Endothelial cell (in vitro differentiated cells): ENCODE measurements at places on chromosomes 12 and 14. TPM values are rescaled to one million over a fixed set of nuclear protein-coding genes. Genes with fewer than 3 reads are reported as not detected.
A peak's percentile ranks its signal among the peaks of the same experiment; 100 is the strongest.

- no peak for DNase-seq
- peaks cover 4% of the 10 kb centered on the region for H3K27me3 ChIP-seq
- peaks cover 3% of the 10 kb centered on the region for H3K36me3 ChIP-seq
- peaks cover 2% of the 10 kb centered on the region for H3K4me1 ChIP-seq
Measured at GRCh38 chr12:110248096-110248447, 33.0 kb upstream of the ATP2A2 start.

Gene TMEM106C
- 41.0 TPM for total RNA-seq

Gene ANGEL1
- 22.6 TPM for total RNA-seq

DNA sequence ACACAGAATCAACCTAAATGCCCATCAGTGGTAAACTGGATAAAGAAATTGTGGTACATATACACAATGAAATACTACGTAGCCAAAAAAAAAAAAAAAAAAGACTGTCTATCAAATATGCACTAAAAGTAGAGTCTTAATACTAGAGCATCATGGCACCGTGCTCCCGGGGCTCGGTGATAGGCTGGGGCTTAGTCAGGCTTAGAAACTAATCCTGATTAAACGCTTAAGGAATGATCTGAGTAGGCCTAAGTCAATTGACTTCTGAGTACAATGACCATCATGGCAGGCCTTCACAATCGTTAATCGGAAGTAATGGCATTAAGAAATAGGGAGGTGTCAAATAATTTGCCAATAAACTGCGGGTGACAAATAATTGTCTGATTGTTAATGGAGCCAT is 9.7 kb downstream of the PLBD1 start:
- H3K4me1 ChIP-seq = peaks cover 23% of the 10 kb centered on the region
- DNase-seq = no peak
- H3K27me3 ChIP-seq = no peaks in the 10 kb centered on the region

DNA sequence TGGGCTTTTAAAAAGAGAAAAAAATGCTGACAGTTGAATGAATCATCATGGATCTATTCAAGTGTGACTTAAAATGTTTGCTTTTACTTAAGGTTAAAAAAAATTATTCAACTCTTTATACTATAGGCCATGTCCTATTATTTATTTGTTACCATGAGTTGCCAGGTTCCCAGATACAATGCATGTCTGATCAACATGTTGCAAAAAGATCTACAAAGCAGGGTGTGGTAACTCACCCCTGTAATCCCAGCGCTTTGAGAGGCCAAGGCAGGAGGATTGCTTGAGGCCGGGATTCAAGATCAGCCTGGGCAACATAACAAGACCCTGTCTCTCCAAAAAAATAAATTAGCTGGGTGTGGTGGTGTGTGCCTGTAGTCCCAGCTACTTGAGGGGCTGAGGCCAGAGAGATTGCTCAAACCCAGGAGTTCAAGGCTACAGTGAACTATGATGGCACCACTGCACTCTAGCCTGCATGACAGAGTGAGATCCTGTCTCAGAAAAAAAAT is 460.8 kb downstream of the BCAT1 start:
- H3K27me3 ChIP-seq = no peaks in the 10 kb centered on the region
- H3K4me1 ChIP-seq = no peaks in the 10 kb centered on the region
- no peaks in the 10 kb centered on the region for H3K36me3 ChIP-seq
- no peak for DNase-seq

GRCh38 chr14:74841230-74842207 is 34.4 kb downstream of the PROX2 start:
- no peaks in the 10 kb centered on the region for H3K36me3 ChIP-seq
- H3K27me3 ChIP-seq = no peaks in the 10 kb centered on the region
- no peak for DNase-seq
- H3K4me3 ChIP-seq = no peak overlapping the region
- no peaks in the 10 kb centered on the region for H3K4me1 ChIP-seq

- DNase-seq = no peak
- no peaks in the 10 kb centered on the region for H3K4me1 ChIP-seq
- no peak overlapping the region for H3K4me3 ChIP-seq
- H3K27me3 ChIP-seq = no peaks in the 10 kb centered on the region
- no peak overlapping the region for H3K27ac ChIP-seq
- H3K36me3 ChIP-seq = no peaks in the 10 kb centered on the region
Measured at GRCh38 chr14:31228533-31228932, 20.9 kb upstream of the HECTD1 start.

DNA sequence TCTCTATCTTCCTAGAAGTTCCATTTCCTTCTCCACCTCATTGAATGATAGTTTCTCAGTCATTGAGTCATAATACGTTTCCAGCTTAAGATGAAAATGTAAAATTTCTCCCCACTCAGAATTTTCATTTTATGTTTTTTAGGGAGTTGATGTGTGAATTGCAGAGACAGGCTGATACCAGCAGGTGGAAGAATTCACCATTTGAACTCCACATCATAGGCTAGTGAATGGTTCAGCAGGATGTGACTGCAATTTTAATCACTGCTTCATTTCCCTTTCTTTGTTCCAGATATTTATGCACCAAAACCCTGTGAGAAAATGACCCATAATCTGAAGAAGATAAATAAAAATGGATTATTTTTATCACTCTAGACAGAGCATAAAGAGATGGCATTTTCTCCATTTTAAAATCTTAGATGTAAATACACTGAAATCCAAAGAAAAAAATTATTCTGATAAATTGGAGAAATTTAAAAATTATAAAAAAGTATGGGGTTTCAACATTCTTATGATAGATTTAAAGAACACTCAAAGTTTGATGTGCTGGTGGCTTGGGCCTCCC is 10.6 kb upstream of the PYGL start:
- H3K4me1 ChIP-seq = no peaks in the 10 kb centered on the region
- no peaks in the 10 kb centered on the region for H3K27me3 ChIP-seq
- H3K27ac ChIP-seq = no peak overlapping the region
- no peak for DNase-seq

Gene MPHOSPH9
- total RNA-seq = 30.1 TPM

GRCh38 chr12:116381744-116382685 is 104.5 kb upstream of the MED13L start:
- peaks cover 3% of the 10 kb centered on the region for H3K27me3 ChIP-seq
- peak; percentile 38 for DNase-seq
- peaks cover 30% of the 10 kb centered on the region for H3K4me1 ChIP-seq
- H3K27ac ChIP-seq = peak overlapping the region; percentile 88
- H3K36me3 ChIP-seq = no peaks in the 10 kb centered on the region
- H3K4me3 ChIP-seq = peak overlapping the region; percentile 79

- H3K27ac ChIP-seq = no peak overlapping the region
- H3K36me3 ChIP-seq = no peaks in the 10 kb centered on the region
- no peaks in the 10 kb centered on the region for H3K27me3 ChIP-seq
- H3K4me3 ChIP-seq = no peak overlapping the region
Measured at GRCh38 chr12:75739912-75740311, 228.5 kb upstream of the KRR1 start.

DNA sequence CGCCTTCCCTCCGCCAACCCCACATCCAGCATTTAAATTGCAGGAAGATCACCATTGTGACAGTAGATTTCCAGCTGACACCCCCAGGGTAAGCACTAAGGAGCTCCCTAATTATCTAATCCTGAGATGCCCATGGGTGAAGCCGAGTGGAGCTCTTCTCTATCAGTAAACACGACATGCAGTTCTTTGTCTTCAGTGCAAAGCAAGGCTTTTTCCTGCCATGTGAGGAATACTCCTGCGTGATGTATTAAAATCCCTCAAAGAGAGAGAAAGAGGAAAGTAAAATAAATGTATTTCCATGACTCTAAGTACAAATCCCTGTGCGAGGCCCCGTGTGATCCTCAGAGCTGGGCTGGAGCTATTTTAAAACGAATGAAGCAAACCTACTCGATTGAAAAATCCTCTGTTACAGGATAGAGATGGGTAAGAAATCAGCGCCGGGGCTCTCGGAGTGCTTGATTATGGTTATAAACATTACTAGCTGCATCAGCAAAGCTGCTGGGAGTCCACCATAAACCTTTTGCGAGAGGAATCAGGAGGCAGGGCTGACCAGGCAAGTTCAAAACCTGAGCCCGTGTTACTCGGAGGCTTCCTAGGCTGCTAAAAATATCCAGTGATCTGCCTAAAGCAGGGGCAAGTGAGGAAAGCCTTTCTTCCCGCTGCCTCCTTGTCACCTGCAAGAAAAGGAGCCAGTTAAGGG is 61.5 kb downstream of the MAP1LC3B2 start:
- H3K27ac ChIP-seq = no peak overlapping the region
- H3K36me3 ChIP-seq = no peaks in the 10 kb centered on the region
- DNase-seq = no peak
- H3K4me1 ChIP-seq = peaks cover 12% of the 10 kb centered on the region

DNA sequence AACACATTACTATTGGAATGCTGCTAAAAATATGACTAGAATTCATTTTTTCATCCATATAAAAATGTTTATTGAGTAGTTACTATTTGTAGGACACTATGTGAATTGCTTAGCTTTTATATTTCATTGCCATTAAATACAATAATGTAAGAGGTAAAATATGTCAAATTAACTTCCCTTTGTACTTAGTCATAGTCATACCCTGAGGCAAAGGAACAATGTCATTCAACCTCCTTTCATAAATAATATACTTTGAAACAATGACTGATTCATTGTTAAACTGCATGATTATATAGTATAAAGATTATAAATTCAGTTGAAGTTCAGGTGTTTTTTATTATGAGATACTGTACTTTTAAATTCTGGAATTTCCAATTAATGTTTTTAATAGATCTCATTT is 105.2 kb downstream of the GARIN6 start:
- H3K4me1 ChIP-seq = no peaks in the 10 kb centered on the region
- DNase-seq = no peak
- no peak overlapping the region for H3K4me3 ChIP-seq
- no peak overlapping the region for H3K27ac ChIP-seq

DNA sequence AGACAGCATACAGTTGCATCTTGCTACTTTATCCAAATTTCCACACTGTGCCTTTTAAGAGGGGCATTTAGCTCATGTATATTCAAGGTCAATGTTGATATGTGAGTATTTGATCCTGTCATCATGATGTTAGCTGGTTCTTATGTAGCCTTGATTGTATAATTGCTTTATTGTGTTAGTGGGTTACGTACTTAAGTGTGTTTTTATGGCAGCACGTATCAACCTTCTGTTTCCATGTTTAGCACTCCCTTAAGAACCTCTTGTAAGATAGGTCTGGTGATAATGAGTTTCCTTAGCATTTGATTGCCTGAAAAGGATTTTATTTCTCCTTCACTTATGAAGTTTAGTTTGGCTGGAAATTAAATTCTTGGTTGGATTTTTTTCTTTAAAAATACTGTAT is 445.2 kb downstream of the NAV3 start:
- H3K4me3 ChIP-seq = no peak overlapping the region
- H3K4me1 ChIP-seq = peaks cover 8% of the 10 kb centered on the region
- no peak for DNase-seq
- H3K27ac ChIP-seq = no peak overlapping the region
- no peaks in the 10 kb centered on the region for H3K36me3 ChIP-seq

- H3K4me3 ChIP-seq = no peak overlapping the region
- H3K36me3 ChIP-seq = peaks cover 5% of the 10 kb centered on the region
- no peak for DNase-seq
- H3K27ac ChIP-seq = no peak overlapping the region
- H3K27me3 ChIP-seq = peaks cover 9% of the 10 kb centered on the region
Measured at GRCh38 chr12:30953257-30953656, 26.7 kb downstream of the TSPAN11 start.

GRCh38 chr12:98955284-98955683 is 310.2 kb downstream of the APAF1 start:
- H3K27me3 ChIP-seq = peaks cover 2% of the 10 kb centered on the region
- no peaks in the 10 kb centered on the region for H3K4me1 ChIP-seq
- H3K4me3 ChIP-seq = no peak overlapping the region
- no peak overlapping the region for H3K27ac ChIP-seq
- DNase-seq = peak; percentile 65

Gene PTPRO
- total RNA-seq = 0.74 TPM

DNA sequence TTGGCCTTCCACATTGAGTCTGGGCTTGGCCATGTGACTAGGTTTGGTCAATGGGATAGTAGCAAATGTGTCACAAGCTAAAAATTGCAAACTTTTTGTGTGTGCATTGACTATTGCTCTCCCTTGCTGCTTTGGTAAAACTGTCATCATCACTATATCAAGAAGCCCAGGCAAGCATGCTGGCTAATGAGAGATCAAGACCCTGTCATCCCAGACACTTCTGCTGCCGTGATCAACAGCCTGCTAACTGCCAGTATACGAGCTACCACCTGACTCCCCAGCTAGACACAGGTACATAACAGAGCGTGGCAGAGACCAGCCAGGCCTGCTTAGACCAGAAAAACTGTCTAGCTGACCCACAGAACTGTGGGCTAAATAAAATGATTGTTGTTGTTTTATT is 456.7 kb upstream of the DCN start:
- H3K27me3 ChIP-seq = peaks cover 5% of the 10 kb centered on the region
- H3K27ac ChIP-seq = no peak overlapping the region
- no peaks in the 10 kb centered on the region for H3K4me1 ChIP-seq
- no peak overlapping the region for H3K4me3 ChIP-seq
- no peak for DNase-seq

- H3K4me1 ChIP-seq = peaks cover 63% of the 10 kb centered on the region
- H3K4me3 ChIP-seq = no peak overlapping the region
- H3K27ac ChIP-seq = no peak overlapping the region
- peaks cover 15% of the 10 kb centered on the region for H3K36me3 ChIP-seq
Measured at GRCh38 chr14:69692594-69692993, 74.3 kb upstream of the SRSF5 start.

GRCh38 chr12:116314477-116314876 is 37.0 kb upstream of the MED13L start:
- H3K4me3 ChIP-seq = no peak overlapping the region
- no peaks in the 10 kb centered on the region for H3K4me1 ChIP-seq
- no peak overlapping the region for H3K27ac ChIP-seq
- no peak for DNase-seq

DNA sequence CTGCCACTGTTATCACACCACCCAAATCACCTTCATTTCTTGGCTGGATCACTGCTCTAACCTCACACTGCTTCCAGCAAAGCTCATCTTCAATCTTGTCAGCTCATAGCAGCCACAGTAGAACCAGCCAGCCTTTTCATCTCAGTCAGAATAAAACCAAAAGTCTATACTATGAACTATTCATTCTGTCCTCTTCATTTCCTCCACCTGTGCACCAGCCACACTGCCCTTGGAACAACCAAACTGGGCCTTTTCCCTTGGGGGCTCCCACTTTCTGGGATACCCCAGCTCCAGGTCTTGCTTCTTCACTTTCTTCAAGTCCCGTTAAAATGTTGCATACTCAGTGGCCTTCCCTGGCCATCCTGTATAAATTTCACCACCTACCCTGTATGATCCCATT is 234.4 kb upstream of the DAAM1 start:
- H3K36me3 ChIP-seq = no peaks in the 10 kb centered on the region
- H3K4me1 ChIP-seq = peaks cover 26% of the 10 kb centered on the region
- no peak overlapping the region for H3K4me3 ChIP-seq

- peaks cover 14% of the 10 kb centered on the region for H3K36me3 ChIP-seq
- no peaks in the 10 kb centered on the region for H3K4me1 ChIP-seq
- peak overlapping the region; percentile 34 for H3K27ac ChIP-seq
- no peak for DNase-seq
- no peak overlapping the region for H3K4me3 ChIP-seq
Measured at GRCh38 chr12:1498199-1498740, 96.1 kb downstream of the FBXL14 start.

Gene RAD9B
- total RNA-seq = 0.54 TPM

Gene ANKRD52
- total RNA-seq = 48.5 TPM

Gene NUP107
- 66.3 TPM for total RNA-seq

- H3K27ac ChIP-seq = peak within 1 kb of the TSS; percentile 38
- H3K36me3 ChIP-seq = no peaks in the 10 kb centered on the region
- no peaks in the 10 kb centered on the region for H3K27me3 ChIP-seq
Measured at GRCh38 chr12:103586791-103587370, at the start of gene STAB2. TSS of gene STAB2 (plus strand) at chr12:103587273. CDS start at chr12:103587477, 204 bp downstream.

GRCh38 chr12:57518176-57518919 is 2.0 kb downstream of the DDIT3 start:
- peaks cover 46% of the 10 kb centered on the region for H3K36me3 ChIP-seq
- DNase-seq = no peak
- H3K27me3 ChIP-seq = peaks cover 20% of the 10 kb centered on the region
- H3K4me3 ChIP-seq = peak overlapping the region; percentile 40
- peaks cover 33% of the 10 kb centered on the region for H3K4me1 ChIP-seq
